ENCODE measurements at places on chromosomes 4 and X. TPM values are rescaled to one million over a fixed set of nuclear protein-coding genes. Genes with fewer than 3 reads are reported as not detected.

- no peak for DNase-seq
Measured at GRCh38 chr4:130080872-130081451, 985.0 kb downstream of the C4orf33 start.

DNA sequence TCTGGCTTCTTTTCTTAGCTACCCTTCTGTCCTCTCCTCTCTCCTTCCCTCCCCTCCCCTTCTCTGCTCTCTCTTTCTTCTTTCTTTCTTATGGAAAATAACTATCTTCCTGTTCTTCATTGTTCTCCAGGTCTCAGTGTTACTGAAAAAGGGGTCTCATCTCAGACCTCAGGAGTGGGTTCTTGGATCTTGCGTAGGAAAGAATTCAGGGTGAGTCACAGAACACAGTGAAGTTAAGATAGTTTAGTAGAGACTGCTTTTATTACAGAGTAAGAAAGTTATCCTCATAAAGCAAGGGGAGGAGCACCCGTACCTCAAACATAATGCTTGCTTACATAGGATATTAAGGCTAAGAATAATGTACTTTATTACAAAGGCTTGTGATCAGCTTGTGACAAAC is 31.8 kb upstream of the CWH43 start:
- no peak for DNase-seq

DNA sequence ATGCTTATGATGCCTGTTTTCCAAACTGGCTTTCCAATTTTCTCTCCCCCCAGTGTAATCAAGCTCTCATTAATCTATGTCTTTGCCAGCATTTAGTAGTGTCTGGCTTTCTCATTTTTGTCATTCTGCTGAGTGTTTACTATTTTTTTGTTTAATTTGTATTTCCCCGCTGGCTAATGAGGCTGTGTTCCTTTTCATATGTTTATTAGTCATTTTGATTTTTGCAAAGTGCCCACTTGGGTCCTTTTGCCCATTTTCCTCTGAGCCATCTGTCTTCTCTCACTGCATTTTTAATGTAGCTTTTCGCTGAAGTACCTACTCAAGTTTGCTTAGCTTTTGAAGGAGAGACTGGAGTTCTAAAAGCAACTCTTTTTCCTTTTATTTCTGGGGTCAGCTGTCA is 14.7 kb downstream of the DCK start:
- no peak for DNase-seq

- DNase-seq = no peak
Measured at GRCh38 chrX:136691028-136691809, 43.3 kb downstream of the CD40LG start.

The GRXCR1 gene
- polyA plus RNA-seq = not detected

- DNase-seq = no peak
Measured at GRCh38 chrX:153374426-153374825, 26.7 kb downstream of the PNMA6E start.

DNA sequence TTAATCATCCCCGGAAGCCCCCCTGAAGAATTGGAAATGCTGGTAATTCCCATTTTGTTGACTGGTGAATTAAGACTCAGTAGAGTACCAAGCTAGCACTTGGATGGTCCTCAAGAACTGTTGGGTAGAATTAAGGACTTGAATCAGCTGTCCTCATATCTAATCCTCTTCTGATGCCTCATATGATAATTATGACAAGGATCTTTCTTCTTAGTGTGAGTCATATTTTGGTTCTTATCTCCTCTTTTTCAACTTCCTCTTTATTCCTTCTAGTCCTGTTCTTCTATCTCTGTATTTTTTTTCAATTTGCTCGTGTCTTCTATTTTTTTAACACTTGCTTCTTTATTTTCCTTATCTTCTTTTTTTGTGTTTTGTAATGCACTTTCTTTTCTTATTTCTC is 206.3 kb upstream of the ANXA3 start:
- no peak for DNase-seq

DNA sequence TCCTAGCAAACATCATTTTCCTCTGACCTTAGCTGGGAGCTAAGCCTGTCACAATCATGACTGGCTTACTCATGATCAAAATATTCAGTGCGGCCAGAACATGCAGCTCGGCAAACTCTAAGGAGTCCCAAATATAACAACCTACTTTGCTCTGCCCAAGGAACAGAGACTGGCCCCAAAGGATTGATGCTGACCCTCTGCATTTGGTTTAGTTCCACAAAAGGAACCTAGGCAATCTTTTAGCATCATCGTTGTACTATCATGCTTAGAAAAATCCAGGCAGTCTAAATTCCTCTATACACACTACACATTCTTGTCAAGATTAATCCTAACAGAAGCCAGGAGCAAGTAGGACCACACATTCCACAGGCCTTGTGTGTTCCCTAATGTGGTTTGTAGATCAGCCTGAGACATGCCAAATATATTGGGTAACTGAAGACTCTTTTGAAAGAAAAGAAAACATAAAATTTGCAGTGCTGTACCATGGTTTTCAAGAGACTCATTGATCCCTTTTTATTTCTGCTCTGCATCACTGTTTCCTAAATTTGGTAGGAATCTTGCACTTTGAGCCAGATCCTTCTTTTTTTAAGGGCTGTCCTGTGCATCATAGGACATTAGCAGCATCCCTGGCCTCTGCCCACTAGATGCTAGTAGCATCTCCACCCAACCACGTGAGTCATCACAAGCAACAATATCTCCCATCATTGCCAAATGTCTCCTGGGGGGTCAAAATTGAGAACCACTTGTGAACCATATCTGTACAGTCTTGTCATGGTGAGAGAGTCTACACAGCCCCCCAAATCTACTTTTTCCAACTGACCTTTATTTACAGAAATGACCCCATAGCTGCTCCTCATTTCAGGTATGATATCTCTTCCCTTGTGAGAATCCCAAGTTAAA is 17.6 kb upstream of the CC2D2A start:
- no peak for DNase-seq

- no peak for DNase-seq
Measured at GRCh38 chrX:16469870-16470269, 180.1 kb upstream of the S100G start.

The HDX gene
- polyA plus RNA-seq = 0.37 TPM

GRCh38 chrX:106919932-106920452 is at the start of gene CLDN2:
CLDN2 (plus strand) TSS chrX:106920402; CDS start chrX:106928229, 7,827 bp downstream.
- no peak for DNase-seq

- no peak for DNase-seq
Measured at GRCh38 chr4:176287546-176287945, 18.5 kb upstream of the ASB5 start.

The BRCC3 gene
- 5.8 TPM for polyA plus RNA-seq

The MAP9 gene
- polyA plus RNA-seq = 3.3 TPM

DNA sequence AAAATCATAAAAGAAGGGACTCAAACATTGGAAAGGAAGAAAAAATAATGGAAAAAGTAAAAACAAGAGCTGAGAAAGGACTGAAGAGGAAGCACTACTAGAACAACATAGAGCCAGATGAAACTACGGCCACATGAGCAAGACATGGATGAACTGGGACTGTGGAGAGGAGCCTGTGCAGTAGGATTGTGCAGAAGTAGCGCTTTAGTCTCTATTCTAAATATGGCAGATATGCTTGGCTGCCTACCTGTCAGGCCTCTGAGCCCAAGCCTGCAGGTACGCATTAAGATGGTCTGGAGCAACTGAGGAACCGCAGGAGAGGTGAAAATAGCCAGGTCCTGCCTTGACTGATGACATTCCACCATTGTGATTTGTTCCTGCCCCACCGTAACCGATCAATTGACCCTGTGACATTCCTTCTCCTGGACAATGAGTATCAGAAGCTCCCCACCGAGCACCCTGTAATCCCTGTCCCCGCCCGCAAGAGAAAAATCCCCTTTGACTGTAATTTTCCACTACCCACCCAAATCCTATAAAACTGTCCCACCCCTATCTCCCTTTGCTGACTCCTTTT is 154.3 kb downstream of the CAMK2D start:
- DNase-seq = no peak

The COX7B2 gene
- polyA plus RNA-seq = not detected

- DNase-seq = no peak
Measured at GRCh38 chrX:101485212-101485949, at the start of gene ARMCX4. ARMCX4 (plus strand) TSS chrX:101485456; CDS start chrX:101488590, 3,134 bp downstream.

The CAPN6 gene
- 3.5 TPM for polyA plus RNA-seq

DNA sequence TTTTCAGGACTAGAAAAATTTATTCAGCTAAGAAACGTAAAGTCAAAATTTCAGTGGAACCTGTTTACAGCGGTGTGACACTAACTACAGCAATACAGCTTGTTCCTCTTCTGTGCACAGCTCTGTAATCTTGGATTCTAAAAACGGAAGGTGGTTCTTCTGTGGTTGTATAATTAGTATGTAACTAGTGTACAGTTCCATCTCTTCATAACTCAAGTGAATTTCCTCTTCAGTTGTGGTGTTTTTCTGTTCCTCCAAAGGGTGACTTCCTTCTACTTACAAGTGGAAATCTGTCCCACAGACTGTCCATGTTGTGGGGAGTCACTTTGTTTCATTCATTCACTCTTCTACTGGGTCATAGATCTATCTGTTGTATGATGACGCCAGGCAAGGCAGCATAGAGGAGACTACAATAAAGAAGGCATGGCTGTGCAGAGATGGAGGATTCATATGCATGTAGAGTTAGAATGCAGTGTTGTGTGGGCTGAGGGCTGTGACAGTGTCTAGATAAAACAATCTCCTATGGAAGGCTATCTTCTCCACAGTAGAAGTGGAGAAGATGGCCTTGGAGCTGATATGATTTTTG is 5.4 kb downstream of the DAPP1 start:
- DNase-seq = no peak

- DNase-seq = no peak
Measured at GRCh38 chrX:138127314-138127713, 561.4 kb downstream of the ZIC3 start.

GRCh38 chr4:6076391-6076790 is 58.2 kb upstream of the C4orf50 start:
- DNase-seq = no peak

The SERPINA7 gene
- not detected for polyA plus RNA-seq

The PABPC1L2A gene
- polyA plus RNA-seq = not detected

DNA sequence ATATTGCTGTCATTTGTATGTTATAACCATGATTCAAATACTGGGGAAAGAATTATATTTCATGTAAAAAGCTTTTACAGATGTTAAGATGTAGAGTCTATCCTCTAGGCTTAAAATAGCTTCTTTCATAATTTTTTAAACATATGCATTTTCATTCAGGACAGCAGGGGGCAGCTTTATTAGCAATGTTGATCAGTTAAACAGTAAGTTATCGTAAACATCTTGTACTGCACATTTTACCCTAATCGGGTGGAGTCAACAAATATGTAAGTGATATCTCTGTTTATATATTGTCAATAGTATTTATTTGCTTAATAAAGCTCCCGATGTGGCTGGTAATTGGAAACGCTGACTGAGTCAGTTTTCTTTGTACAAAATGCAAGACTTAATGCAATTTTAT is 142.5 kb upstream of the MED14 start:
- no peak for DNase-seq

The ENPP6 gene
- 0.23 TPM for polyA plus RNA-seq

DNA sequence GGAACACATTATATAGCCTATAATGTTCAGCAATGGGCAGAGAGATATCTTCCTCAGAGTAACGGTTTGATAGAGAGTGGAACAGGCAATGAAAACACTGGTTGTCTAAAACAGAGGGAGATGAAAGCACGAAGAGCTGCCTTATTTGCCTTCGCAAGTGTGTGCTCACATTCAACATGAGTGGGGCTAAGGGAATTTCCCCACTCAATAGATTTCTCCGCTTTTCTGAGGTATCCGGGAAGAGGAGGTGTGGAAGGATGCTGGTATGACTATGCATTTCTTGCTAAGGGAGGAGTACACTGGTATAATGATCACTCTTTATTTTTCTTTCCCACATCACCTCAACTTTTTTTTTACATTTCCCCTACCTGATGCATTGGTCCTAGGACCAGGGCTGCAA is 7.8 kb upstream of the GPR82 start:
- no peak for DNase-seq

The AFP gene
- not detected for polyA plus RNA-seq

The RAB39B gene
- 4.3 TPM for polyA plus RNA-seq

The CPLX1 gene
- 10.7 TPM for polyA plus RNA-seq

The FHDC1 gene
- polyA plus RNA-seq = 0.82 TPM

- DNase-seq = no peak
Measured at GRCh38 chrX:13605611-13606010, 36.2 kb downstream of the EGFL6 start.

The LANCL3 gene
- 0.03 TPM for polyA plus RNA-seq

The RAI2 gene
- polyA plus RNA-seq = 6.3 TPM

GRCh38 chr4:145860446-145860845 is 78.2 kb downstream of the ZNF827 start:
- no peak for DNase-seq

GRCh38 chrX:45710081-45710801 is 509.6 kb upstream of the DIPK2B start:
- DNase-seq = no peak

- DNase-seq = no peak
Measured at GRCh38 chr4:10963241-10963640, 278.7 kb upstream of the CLNK start.

The ENOX2 gene
- 5.7 TPM for polyA plus RNA-seq

DNA sequence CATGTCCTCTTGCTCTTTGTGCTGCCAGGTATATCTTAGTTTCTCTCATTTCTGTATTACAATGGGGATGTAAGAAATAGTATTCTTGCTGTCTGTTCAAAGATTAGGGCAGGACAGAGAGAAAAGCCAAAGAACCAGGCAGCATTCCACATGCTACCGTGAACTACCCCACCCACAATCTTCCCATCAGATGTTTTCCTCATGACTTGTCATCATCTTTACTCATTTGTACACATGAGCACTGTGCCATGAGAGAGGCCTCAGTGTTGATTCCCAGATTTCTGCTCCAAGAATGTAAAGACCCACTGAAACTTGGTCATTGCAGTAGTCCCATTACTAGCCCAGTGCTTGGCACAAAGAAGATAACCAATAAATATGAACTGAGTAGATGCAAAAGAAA is 354.6 kb upstream of the RASGEF1B start:
- DNase-seq = no peak

- no peak for DNase-seq
Measured at GRCh38 chrX:132443196-132444135, 45.4 kb downstream of the MBNL3 start.

The OFD1 gene
- 54.0 TPM for polyA plus RNA-seq

- no peak for DNase-seq
Measured at GRCh38 chrX:79081895-79082512, 62.5 kb upstream of the GPR174 start.

The TENM3 gene
- 0.46 TPM for polyA plus RNA-seq

The RBM46 gene
- polyA plus RNA-seq = not detected

The SNX25 gene
- 16.0 TPM for polyA plus RNA-seq

- no peak for DNase-seq
Measured at GRCh38 chr4:20809812-20810211, 109.6 kb downstream of the PACRGL start.

The TMEM154 gene
- 6.4 TPM for polyA plus RNA-seq

GRCh38 chr4:123381996-123382395 is 14.6 kb upstream of the SPRY1 start:
- DNase-seq = no peak

The PRSS12 gene
- 0.12 TPM for polyA plus RNA-seq

The SSX4 gene
- polyA plus RNA-seq = not detected

GRCh38 chr4:165369522-165369921 is 9.3 kb upstream of the CPE start:
- DNase-seq = no peak

The COL4A5 gene
- polyA plus RNA-seq = 2.7 TPM

The HTRA3 gene
- 2.5 TPM for polyA plus RNA-seq
